Fibroblast of lung (primary cell): ENCODE measurements at places on chromosomes 4 and X.

- DNase-seq = no peak
These were observed 616.5 kb upstream of the LCORL start for GRCh38 chr4:18638031-18638430.

DNA sequence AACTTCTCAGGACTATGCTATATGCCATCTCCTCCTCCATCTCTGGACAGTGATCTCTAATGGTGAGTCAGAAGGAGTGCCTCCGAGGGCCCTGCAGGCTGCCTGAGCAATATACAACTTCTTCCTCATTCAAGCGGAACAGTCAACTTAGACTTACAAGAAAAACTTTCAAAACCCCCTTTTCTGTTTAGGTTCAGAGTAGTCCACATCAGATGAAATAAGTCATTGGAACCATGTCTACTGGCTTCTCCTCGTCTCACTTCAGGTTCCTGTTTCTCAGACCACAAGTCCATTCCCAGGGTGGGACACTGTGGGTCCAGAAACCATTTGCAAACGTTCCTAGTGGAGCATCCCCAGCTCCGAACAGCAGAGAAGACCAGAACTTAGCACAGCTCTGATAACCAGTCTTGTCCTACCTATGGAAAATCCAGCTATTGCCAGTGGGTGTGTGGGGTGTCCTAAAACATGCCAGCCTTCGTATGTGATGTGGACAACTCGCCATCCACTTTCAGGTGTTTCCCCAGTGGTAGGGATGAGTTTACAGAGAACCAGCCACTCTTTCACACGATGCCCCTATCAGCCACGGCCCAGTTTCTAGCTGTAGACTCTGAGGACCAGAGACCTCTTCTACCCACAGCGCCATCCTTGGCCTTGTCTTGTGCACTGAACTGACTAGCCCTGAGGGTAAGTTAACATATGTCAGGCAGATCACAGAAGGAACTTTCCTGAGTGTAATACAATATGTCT, 32.7 kb upstream of the NKRF start:
- DNase-seq = no peak

GRCh38 chrX:133723930-133724329, 261.5 kb downstream of the GPC3 start:
- no peak for DNase-seq

GRCh38 chr4:128335541-128335940, 47.9 kb upstream of the PGRMC2 start:
- DNase-seq = no peak

DNA sequence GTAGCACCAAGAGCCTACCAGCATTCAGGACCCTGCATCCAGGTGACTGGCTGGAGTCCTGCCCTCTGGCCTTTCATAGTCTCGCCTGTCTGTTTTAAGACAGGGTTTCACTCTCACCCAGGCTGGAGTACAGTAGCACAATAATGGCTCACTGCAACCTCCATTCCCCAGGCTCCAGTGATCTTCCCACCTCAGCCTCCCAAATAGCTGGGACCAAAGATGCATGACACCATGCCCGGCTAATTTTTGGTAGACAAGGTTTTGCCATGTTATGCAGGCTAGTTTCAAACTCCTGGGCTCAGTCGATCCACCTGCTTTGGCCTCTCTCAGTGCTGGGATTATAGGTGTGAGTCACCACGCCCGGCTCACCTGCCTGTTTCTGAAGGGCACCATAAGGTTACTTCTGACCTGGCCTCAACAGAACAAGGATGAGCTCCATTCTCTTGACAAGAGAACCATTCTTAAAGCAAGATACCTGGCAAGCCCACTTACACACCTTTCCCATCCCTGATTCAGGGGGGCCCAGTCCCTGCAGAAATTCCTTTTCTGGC, 6.7 kb downstream of the RPS4X start:
- no peak for DNase-seq

DNA sequence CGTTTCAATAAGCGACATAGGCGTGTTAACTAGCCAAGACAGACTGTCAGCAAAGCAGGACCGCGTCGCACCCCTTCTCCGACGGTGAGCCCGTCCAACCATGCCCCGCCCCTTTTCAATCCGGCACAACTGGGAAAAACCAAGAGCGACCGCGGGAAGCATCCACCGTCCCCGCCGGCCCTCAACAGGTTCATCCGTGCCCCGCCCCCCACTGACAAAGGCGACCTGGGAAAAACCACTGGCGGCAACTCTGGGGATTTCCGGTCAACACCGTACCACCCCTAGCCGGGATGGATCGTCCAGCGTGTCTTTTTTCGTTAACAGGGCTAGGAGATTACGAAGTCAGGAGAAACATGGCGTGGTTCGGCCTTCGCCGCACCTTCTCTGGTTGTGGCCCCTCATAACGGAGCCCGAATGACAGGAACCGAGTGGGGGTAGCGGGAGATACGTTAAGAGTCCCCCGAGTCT, 377 bp downstream of the TIMM17B start:
- peak; percentile 62 for DNase-seq

- no peak for DNase-seq
These were observed 24.2 kb upstream of the AMELX start for GRCh38 chrX:11269006-11269405.
